T47D (cell line): ENCODE measurements at places on chromosomes 3 and 15.

DNA sequence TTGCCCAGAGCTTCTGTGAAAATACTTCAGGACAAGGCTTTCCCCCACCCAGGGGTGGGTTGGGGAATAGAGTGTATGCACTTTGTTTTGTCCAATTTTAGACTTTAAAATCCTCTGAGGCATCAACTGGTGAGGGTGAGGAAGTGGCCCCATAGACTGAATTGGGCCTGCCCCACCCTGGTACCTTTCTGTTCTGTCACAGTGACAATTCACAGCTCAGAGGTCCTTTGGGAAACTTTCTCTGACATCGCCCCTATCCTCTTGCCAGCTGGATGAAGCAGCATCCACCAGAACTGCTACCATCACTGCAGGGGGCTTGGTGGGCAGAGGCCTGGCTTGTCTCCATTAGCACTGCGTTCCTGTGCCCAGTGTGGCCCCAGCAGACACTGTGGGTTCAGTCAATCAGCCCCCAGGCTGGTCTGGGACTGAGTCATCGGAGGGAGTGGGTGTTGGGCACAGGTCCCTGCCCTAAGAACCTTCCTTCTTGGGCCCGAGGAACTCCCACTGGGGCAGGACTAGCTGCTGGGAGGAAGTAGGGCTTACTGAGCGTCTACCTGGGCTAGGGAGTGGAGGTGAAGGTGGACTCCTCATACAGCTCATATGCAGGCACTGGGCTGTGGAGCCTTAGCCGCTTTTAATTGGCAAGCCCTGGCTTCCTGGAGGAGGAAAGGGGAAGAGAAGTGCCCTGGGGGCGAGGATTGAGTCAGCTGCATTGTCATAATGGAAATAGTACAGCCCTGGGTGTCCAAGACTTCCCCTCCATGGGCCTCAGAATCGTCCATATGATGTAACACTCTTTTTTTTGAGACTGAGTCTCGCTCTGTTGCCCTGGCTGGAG lies 1.5 kb upstream of the PPM1M start:
- DNase-seq: no peak

- no peak for DNase-seq
Measured at GRCh38 chr3:61300786-61301185, 49.5 kb upstream of the FHIT start.

GRCh38 chr3:40660554-40660953 lies 135.8 kb downstream of the ZNF621 start:
- no peak for DNase-seq

DNA sequence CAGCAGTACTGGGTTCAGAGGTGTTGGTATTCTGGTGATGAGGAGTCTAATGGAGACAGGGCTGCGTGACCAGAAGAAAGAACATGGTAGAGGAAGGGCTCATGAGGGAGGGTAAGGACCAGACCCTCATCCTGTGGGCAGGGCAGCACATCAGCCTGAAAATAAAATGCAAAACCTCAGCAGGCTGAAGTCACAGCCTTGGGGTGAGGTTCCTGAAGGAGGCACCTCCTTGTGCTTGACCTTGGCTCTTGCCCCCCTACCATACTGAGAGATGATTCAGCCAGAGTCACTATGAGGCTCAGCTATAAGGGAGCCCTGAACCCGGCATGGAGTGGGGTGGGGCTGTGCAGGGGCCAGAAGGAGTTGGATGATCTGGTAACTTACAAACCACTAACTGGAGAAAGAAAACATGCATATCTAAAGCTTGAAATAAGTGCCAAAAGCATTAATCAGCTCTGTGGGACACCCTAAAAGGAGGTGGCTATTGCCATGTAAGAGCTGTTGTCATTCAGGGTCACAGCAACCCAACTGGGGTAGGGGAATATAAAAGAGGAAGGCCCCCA lies 60.2 kb downstream of the CORO2B start:
- no peak for DNase-seq

DNA sequence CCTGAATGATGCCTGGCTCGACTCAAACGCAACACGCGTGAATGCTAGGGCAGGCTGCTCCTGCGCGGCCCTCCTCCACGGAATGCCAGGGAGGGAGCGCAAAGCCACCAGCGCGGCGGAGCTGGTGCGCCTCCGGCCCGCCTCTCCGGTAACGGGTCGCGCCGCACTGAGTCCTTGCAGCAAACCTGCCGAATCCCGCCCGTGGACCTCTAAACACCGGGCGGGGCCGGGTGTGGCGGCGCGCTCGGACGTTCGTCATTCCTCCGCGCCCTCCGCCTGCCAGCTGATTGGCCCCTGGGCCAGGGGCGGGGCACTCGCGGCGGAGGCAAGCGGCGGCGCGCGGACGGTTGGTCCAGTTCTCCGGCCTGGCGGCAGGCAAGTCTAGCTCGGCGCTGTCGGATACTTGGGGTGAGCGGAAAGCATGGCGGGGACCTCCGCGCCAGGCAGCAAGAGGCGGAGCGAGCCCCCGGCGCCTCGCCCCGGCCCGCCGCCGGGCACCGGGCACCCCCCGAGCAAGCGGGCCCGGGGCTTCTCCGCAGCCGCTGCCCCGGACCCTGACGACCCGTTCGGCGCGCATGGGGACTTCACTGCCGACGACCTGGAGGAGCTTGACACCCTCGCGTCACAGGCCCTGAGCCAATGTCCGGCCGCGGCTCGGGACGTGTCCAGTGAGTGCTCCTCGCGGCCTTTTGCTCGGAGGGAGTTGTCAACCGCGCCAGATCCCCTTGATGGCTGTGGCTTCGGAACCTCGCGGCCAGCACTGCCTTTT lies at the start of gene ATRIP:
Gene ATRIP (plus strand): TSS at position 313 of the 769 bp plus-strand sequence. CDS start 109 bp downstream, at position 422.
- no peak for DNase-seq

DNA sequence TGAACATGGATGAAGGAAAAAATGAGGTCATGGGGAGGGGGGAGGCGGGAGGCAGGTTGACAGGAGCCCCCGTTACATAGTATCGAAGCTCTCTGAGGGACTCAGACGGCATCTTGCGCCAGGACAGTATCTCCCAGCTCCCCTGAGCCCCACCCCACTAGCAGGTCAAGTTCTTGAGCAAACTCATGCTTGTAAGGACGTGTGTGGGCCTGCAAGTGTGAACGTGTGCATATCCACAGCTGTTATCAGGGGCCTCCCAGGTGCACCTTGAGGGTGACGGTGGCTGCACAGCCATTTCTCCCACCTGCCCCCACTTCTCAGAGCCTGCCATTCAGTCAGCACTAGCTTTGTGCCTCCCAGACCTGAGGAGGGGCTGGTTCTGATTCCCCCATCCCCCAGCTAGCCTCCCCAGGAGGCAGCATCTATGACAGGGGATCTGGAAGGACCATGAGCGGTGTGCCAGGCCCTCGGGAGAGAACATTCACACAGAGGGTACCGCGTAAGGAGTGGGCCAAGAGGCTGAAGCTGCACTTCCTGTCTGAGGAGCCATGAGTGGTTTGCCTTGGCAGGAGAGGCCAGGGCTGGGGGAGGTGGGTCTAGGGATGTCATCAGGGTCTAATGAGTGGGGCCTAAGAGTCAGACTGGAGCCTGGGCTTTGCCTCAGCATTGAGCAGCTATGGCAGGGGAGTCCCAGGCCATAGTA lies 2.9 kb downstream of the SEMA3F start:
- DNase-seq: no peak

GRCh38 chr15:81384891-81385720 lies 11.1 kb upstream of the TMC3 start:
- DNase-seq: no peak

DNA sequence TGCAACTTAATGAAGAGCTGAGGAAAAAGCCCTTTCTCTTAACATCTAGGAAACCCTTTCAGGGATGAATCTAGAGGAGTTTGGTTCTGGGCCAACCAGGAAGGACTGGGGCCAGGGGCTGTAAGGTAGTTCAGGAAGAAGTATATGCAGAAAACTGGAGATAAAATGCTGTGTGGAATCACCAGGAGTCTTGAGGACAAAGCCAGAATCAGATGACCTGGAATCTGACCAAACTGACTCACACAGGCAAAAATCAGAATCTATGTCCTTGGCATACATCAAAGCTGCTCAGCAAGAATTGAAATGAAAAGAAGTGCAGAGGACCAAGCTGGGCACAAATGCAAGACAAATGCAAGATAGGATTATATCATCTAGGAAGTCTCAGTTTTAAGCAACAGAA lies 59.4 kb upstream of the ATP2C1 start:
- no peak for DNase-seq

DNA sequence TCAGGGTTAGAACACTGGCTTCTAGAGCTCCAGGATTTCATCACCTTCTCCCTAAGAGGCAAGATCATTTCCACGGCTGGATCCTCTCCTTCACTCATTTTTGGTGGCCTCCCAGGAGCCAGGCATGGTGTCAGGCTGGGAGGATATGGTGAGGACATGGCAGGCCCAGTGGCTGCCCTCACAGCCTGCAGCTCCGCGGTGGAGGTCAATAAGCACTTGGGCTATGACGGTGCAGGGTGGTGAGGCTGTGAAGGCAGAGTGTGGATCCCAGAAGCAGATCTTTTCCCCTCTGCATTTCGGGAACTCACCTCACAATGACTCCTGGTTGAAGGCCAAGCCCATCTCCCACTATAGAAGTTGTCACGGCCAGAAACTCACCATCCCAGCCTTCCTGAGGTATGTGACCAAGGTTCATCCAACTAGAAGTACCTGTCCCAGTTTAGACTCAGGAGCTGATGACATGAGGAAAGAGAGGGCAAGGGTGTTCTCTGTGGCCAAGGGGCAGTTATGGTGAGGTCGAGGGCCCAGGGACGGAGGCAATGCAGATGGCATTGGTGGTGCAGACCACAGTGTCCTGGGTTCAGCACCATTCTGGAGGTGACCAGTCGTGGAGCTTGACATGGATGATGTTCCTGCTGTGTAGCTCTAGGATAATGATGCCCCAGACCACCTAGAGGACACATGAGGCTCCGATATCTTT lies 100.1 kb upstream of the SMAD3 start:
- DNase-seq: no peak

- DNase-seq: peak; percentile 73
Measured at GRCh38 chr15:25892126-25892525, 29.0 kb upstream of the ATP10A start.

DNA sequence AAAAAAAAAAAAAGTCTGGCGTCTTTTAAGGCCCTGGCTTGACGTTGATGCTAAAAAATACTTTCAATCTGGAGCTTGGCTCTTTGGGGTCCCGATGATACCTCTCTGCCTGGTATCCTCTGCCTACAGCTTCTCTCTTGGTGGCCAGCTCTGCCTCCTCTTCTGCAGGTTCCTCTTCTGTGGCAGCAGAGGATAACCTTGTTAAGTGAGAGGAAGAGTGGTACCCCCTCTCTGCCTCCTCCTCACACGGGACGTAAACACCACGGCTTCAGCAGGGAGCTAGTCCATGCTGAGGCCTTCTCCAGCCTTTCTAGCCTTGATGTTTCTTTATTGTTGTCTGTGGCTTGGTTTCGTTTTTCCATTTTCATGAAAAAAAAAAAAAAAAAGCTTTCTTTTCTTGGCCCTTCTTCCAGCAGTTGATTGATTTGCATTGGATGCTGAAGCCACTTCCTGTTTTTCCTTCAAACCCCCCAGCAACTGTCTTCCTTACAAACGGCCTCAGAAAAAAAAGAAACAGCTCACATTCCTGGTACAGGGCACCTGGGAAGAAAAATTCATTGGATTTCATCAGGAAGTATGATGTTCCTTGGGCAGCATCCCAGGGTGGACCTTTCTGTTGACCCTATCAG lies 59.7 kb downstream of the RORA start:
- no peak for DNase-seq

GRCh38 chr3:180531303-180532278 lies 70.4 kb upstream of the TTC14 start:
- no peak for DNase-seq

DNA sequence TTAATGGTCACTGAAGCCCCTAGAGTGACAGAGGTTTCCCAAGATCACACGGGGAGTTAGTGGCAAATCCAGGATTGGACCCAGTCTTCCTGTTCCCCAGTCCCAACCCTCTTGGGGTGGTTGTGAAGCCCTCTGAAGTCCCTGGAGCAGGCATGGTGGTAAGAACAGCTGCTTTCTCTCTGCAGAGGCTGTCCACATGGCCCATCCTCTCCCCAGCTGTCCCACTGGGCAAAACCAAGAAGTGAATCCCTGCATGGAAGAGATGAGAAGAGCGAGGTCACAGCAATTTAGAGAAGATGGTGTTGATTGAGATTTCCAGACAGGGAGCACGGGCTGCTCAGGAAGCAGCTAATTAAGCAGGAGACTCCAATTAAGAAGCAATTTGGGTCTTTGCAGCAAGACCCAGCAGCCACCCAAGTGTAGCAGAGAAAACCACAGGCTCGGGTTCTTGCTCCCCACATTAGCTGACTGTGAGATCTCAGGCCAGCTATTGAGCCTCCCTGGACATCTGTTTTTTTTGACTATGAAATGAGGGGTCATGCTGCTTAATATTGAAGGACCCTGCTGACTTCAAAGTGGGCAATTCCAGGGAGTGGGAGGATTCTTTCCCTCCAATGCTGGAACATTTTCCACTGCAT lies 14.8 kb upstream of the HDAC11 start:
- DNase-seq: no peak

DNA sequence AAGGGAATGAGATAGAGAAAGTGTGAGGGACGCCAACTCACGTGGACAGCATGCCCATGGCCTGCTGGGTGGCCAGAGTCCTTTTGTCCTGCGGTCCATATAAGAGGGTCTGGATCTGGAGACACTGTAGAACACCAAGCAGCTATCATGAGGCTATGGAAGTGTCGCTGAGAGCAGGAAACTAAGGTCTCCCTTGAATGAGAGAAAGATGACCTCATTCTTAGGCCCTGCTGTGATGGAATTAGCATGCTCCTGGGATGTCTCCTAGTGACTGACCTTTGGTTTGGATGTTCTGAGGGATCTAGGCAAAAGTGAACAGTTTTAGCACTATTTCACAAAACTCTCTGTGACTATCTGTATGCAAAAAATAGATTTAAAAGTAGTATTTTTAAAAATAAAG lies 34.4 kb downstream of the SYNM start:
- no peak for DNase-seq

- DNase-seq: no peak
Measured at GRCh38 chr3:146256851-146257486, 6.1 kb upstream of the PLSCR4 start.

GRCh38 chr3:189507856-189508255 lies 123.3 kb upstream of the TP63 start:
- no peak for DNase-seq

DNA sequence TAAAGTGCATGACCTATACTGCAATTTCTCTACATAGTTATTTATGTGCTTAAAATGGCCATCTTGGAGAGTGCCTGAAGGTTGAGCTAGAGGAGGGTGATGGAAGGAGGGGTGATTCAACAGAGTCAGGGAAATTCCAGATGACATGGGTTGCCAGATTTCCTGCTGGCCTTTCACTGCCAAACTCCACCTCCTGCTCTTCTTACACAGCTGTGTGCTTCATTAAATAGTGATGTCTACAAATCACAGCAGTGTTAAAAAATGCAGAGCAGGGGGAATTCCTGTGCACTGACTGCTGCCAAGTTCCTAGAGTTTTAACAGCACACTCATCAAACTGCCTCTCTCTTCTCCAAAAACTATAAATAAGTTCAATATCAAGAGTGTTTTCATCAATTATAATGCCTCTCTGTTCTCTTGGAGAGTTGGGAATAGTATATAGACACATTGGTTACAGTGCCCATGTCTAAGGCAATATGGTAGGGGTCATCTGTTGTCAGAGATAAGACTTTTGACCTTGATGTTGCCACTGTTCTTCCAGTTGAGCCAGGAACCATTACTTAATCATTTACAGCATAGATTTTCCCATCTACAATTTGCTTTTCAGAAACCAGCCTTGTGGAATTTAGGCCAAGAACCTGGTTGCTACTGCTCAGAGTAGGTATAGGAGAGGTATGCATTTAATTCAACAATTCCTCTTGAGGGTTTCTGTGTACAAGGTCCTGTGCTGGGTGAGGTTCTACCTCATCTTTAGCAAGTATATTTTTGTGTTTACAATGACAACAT lies 79.6 kb downstream of the TP63 start:
- DNase-seq: no peak

- no peak for DNase-seq
Measured at GRCh38 chr3:64398006-64398405, 172.7 kb upstream of the PRICKLE2 start.

- no peak for DNase-seq
Measured at GRCh38 chr3:89278302-89279025, 171.0 kb downstream of the EPHA3 start.
